ENCODE measurements at places on chromosomes 4 and X.

- DNase-seq: no peak
These were observed 72.6 kb upstream of the ADAMTS3 start for GRCh38 chr4:72641611-72642010.

DNA sequence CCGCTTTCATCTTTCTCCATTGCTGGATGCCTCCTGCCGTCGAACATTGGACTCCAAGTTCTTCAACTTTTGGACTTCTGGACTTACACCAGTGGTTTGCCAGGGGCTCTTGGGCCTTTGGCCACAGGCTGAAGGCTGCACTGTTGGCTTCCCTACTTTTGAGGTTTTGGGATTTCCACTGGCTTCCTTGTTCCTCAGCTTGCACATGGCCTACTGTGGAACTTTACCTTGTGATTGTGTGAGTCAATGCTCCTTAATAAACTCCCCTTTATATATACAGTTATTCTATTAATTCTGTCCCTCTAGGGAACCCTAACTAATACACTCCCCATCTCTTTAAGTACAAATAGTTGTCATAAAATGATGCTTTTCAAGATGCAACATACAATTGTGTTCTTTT lies 595.3 kb downstream of the ARAP2 start:
- no peak for DNase-seq

DNA sequence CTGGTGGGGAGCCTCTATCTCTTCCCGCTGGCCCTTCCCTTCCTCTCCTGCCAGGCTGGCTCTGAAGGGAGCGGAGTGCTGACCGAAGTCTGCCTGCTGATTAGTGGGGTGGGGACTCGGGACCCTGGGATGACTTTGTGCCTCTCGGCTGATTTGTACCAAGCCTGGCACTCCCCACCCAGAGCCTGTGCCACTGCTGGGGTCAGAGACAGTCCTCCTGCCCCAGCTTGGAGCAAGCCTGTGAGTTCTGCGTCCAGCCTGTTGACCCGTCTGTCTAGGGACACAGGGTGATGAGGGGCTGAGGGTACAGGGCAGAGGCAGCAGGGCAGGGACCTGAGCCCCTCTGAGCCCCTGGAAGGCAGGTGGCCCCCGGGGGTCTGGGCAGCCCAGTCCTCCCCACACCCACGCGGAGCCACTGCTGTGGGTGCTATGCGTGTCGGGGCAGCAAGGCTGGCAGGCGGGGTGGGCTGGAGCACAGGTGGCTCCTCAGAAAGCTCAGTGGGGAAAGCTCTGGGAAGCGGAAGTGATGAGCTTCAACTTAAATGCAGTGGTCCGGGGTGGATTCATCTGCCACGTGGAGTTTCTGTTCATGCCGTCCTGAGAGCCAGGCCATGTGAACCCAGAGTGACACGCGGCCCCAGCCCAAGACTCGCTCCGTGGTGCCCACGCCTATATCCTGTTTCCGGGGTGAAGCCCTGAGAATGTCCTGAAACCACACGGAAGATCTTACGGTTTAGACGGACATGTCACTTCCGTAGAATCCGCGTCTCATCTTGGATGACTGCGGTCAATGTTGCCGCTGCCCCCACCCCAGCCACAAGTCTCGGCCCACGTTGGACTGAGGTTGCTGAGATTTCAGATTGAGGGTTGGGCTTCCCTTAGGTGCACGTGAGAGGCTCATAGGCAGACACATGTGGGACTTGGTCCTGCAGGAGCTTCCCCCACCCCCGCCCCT lies 21.1 kb upstream of the UVSSA start:
- DNase-seq: no peak

DNA sequence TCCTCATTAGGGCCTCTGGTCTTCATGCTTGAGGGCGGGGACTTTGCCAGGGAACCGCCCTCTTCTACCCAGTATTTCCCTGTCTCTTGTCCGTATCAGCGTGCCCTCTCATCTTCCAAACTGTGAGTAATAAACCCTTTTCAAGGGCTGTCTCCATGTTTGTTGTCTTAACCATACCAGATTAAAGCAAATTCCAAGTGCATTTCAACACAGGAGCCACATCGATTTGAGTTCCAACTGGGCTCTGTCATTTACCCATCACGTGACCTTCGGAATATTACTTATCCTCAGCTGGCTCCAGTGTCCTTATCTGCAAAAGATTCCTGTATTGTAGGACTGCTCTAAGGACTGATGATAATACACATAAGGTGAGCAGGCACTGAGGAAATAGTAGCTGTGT lies 6.4 kb upstream of the PHEX start:
- no peak for DNase-seq

DNA sequence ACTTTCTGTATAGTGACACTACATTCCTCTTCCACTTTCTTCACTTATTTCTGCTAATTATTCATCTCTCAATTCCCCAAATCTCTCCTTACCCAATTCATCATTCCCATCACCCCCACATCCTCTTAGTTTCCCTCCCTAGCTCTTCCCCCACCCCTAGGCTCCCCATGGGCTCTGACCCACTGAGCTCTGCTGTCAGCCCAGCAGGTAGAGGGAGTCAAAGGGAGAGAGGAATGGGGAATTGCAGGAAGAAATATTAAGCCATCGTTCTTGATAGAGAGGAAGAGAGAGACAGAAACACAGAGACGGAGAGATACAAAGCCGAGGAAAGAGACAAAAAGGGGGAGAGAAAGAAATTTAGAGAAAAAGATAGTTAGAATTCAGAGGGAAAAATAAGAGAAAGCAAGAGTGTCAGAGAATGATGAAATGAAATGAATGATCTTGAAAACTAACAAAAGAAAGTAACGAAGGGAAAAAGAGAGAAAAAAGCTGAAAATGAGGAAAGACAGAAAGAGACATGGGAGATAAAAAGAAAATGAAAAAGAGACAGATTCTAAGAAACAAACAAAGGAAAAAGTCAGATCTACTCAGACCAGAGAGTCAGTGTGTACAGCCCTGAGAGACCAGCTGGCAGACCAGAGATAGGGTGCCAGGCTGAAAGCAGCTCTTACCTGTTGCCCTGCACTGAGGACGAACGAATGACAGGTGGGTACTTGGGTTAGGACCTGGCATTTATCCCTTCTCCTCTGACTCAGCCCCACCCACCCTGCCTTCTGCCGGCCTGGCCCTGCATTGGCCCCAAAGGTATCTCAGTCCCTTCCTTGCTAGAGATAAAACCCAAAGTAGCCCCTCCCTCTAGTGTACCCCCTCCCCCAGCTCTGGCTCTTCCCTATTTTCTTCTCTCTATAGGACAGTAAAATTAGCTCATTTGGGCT lies at the start of gene ALAS2:
Gene ALAS2 (minus strand): TSS at position 707 of the 935 bp plus-strand sequence. CDS start 4,977 bp downstream, outside the sequence.
- DNase-seq: no peak

GRCh38 chr4:37483610-37484009 lies 202.6 kb downstream of the RELL1 start:
- no peak for DNase-seq

- DNase-seq: no peak
These were observed 55.2 kb downstream of the ARHGEF6 start for GRCh38 chrX:136725441-136726104.

- DNase-seq: no peak
These were observed at the start of gene FHDC1 for GRCh38 chr4:152935631-152936445. TSS of gene FHDC1 (plus strand) at chr4:152936323. CDS start at chr4:152943058, 6,735 bp downstream.

GRCh38 chr4:121788896-121789295 lies 12.2 kb upstream of the EXOSC9 start:
- no peak for DNase-seq

- DNase-seq: no peak
These were observed 1.7 kb downstream of the EGFL6 start for GRCh38 chrX:13571136-13571535.

DNA sequence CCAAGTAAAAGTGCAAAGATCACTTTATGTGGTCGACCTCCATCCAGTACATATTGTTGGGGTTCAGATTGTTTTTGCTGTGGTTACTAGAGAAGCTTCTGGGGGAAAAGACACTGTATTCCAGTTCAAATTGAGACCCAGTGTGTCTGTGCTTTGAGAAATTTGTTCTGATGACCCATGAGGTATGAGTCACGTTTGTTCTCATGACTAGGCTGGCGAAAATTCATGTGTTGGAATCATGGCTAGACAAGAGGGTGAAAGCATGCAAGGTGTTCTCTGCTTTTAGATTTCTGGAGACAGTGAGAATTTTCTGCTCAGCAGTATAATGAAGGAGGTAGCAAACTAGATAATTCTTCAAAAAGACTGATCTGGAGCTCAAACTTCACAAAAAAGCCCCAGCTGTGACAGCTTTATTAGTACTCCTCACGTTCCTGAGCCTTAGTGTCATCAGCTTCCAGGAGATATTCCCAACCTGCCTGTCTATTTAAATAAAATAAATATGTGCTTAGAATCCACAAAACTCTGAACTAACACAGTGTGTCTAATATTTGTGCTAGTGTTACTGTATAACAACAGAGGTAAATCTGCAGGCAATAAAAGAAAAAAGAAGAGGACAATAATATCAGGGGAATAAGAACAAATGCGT lies 24.4 kb upstream of the FAM47B start:
- DNase-seq: no peak

DNA sequence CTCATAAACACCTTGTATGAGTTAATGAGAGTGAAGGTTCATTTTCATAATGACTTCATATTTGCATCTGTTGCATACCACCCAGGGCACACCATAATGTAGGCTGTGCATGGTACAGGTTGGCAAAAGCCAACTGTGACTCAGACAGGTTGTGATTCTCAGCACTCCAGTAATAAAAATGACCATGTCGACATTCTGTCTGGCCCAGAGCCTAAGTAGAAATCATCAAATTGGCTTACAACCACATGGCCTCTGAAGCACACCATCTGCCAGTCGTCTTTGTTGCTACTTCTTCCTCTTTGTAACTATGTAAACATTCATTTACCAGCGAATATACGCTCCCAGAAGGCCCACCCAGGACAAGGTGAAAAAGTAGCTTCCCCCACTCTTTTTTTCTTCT lies 459.5 kb downstream of the GASK1B start:
- no peak for DNase-seq

GRCh38 chrX:119238557-119238956 lies 2.5 kb downstream of the PGRMC1 start:
- DNase-seq: no peak

- no peak for DNase-seq
These were observed 20.8 kb downstream of the SH3BP2 start for GRCh38 chr4:2813446-2814405.

GRCh38 chr4:36322921-36323354 lies 41.5 kb downstream of the DTHD1 start:
- peak; percentile 37 for DNase-seq

GRCh38 chr4:108849611-108850168 lies 86.8 kb upstream of the ETNPPL start:
- DNase-seq: peak; percentile 15

- no peak for DNase-seq
These were observed 63.0 kb downstream of the ANK2 start for GRCh38 chr4:113112338-113112978.

DNA sequence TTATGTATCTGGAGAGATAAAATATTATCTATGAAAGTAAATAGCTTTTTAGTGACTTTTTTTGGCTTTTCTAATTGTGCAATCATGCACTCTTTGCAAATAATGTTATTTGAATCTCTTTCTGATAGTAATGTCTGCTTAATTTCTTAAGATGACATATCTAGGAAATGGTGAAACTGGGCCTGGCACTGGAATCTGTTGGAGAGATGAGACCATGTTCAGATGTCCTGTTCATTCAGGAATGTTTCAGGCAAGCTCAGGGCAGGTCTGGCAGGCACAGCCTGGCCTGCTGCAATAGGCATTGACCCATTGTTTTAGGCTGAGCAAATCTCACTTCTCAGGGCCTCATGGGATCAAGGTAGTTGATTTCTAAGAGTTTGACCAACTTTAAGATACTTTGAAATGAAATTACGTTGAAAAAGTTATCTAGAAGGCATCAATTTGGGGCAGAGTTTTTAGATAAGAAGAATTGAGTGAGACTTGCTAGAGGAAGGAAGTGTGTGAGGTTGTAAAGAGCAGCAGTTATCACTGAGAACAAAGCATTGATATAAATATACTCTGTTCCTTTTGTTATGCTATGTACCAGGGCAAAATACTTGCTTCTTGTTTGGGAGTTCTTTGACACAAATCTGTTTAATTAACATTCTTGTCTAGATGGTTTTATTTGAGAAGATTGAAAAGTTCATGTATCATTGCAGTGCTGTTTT lies 133.0 kb upstream of the LEF1 start:
- no peak for DNase-seq

GRCh38 chr4:24121395-24122175 lies 231.7 kb upstream of the PPARGC1A start:
- DNase-seq: no peak

DNA sequence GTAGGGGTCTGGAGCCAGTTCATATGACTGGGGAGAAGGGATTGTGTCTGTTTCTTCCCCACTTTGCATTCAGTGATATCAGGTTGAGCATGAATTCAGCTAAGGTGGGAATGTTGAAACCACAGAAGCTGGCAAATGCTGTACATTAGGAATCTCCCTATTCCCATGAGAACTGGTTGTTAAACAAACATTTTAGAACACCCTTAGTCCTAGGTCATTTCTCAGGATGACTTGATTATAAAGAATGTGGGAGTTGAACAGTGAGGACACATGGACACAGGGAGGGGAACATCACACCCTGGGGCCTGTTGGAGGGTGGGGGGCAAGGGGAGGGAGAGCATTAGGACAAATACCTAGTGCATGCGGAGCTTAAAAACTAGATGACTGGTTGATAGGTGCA lies 62.6 kb upstream of the LIMCH1 start:
- DNase-seq: no peak

GRCh38 chrX:134453631-134454030 lies 6.3 kb upstream of the HPRT1 start:
- DNase-seq: no peak

DNA sequence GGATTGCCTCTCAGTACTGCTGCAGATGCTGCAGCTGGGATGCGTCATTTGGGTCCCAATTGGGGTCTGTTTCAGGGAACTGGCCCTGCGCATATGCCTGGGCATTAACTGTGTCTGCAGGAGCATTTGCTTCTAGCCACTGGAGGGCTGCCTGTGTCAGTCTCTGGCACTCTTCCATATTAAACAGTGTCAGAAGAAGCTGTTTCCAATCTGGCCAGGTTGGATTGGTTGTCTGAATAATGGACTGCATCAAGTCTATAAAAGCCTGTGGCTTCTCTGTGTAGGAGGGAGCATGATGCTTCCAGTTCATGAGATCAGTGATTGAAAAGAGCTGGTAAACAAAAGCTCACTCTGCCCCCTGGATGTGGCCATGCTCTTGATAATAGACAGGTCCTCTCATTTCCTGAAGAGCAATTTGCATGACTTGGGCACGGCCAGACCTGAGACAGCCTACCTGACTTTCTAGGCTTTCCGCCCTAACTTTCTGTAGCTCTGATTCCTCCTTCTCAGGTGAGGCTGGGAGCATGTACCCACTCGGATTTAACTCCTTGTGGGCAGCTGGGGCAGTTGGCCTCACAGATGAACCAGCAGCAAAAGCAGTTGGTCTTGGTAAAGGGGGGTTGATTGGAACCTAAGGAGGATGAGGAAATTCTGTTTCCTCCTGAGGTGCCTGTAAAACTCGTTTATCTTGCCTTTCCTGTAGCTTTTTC lies 29.2 kb downstream of the SULT1E1 start:
- no peak for DNase-seq

GRCh38 chr4:45063696-45064095 lies 337.3 kb upstream of the GNPDA2 start:
- DNase-seq: no peak

DNA sequence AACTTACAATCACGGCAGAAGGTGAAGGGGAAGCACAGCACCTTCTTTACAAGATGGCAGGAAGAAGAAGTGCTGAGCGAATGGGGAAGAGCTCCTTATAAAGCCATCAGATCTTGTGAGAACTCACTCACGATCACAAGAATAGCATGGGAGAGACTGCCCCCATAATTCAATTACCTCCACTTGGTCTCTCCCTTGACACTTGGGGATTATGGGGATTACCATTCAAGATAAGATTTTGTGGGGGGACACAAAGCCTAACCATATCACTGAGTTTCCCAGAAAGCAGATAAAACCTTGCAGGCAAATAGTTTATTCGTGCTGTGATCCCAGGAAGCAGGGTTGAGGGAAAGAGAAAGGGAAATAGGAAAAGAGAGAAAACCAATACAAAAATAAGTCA lies 69.0 kb upstream of the GYPA start:
- DNase-seq: no peak
